ENCODE measurements at places on chromosomes 16 and 17.

DNA sequence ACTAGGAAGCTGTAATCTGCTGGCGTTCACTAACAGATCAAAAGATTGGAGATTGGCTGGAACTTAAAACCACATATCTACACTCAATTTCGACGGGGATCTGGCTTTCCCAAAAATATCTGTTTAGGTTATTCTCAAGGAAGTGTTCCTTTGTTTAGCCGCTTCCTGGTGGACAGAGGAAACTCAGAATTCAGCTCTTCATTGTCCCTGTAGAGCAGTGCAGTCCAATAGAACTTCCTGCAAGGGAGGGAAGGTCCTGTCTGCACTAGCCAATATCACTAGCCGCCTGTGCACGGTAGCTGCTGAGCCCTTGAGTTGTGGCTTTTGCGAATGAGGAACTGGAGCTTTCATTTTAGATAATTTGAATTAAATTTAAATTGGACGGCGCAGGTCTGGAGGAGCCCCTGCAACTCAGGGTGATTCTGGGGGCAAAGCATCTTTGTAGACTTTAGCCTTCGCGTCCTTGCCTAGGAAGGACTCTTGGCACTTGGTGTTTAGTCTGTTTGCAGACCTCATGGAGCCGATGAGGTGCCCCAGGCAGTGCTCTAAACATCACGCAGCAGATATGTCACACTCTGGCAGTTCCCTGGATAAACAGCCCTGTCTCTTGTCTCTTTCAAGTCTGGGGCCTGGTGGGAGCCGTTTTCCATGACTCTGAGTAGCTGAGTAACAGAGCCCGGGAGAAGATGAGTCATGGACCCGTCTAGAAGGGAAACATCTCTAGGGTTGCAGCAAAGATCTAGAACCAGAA lies 122.2 kb downstream of the CCDC182 start:
- no peak for DNase-seq

DNA sequence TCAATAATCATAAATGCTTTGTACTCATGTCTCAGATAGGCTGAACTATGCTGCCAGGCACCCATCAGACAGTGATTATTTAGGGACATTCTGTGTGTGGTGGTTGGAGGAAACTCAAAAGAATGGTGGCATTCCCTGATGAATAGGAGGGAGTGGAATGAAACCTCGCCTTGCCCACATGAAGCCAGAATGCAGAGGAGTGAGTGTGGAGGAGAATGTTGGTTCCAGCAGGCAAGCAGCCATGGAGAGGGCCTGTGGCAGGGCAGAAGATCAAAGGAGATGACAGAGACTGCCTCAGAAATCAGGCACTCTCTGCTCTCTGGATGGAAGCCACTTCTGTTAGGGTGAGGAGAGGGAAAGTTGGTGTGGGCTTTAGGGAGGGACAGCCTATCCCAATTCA lies 22.5 kb downstream of the KCTD19 start:
- no peak for DNase-seq

DNA sequence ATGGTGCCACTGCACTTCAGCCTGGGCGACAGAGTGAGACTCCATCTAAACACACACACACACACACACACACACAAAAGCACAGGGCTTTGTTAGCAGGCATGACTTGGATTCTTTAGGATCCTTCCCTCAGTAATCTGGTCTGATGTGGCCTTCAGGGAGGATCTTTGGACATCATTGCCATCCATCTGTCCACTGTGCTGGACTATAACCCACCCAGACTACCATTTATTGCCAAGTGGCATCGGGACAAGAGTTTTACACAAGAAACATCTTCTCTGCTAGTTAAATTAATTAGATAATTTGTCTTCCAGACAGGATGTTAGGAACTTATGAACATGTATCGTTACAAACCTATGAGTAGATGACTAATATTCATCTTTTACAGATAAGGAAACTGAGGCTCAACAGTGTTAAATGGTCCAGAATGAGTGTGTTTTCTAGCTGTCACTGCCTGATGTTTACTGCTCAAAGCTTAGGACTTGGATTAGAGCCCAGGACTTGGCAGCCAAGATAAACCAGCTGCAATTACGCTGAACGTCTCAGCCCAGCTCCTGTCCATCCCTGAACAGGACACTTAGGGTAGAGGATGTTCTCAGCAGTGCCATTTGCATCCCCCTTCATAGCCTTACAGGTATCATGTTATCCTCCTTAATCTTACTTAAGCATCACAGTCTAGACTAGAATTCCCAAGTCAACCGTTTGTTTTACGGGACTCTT lies 285.8 kb downstream of the WWOX start:
- DNase-seq = no peak

DNA sequence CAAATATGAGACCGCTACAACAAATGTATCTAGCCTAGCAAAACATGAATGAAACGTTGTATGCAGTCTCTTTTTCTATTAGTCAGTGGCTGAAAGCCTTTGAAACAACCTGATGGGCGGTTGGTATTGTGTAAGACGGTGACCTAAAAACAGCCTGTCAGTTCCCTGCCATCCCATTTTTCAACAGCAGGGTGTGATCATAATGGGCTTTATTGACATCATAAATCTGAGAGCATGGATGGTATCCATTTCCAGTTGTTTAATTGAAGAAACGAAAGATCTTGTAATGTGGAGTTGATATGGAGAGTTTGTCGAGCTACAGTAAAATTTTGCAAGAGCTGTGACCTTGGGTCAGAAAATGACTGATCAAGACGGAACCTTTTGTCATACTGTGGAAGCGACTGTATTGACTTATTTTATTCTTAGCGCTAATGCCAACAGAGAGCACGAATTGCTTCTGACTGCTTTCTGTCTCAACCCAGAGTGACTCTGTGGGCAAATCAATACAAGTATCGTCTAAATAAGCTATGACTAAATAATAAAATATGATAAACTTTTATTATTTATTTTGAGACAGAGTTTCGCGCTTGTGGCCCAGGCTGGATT lies 12.3 kb upstream of the MEIOB start:
- no peak for DNase-seq

DNA sequence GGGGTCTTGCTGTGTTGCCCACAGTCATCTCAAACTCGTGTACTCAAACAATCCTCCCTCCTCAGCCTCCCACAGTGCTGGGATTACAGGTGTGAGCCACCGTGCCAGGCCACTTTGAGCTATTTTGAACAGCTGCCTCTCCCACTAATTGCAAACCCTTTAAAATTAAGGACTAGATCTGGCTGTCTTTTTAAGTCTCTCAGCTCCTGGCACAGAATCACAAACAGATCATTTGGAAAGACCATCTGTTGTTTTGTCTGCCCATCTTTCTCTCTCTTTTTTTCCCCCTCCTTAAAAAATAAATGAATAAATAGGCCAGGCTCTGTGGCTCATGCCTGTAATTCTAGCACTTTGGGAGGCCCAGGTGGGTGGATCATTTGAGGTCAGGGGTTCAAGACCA lies 10.9 kb upstream of the STAT3 start:
- no peak for DNase-seq

DNA sequence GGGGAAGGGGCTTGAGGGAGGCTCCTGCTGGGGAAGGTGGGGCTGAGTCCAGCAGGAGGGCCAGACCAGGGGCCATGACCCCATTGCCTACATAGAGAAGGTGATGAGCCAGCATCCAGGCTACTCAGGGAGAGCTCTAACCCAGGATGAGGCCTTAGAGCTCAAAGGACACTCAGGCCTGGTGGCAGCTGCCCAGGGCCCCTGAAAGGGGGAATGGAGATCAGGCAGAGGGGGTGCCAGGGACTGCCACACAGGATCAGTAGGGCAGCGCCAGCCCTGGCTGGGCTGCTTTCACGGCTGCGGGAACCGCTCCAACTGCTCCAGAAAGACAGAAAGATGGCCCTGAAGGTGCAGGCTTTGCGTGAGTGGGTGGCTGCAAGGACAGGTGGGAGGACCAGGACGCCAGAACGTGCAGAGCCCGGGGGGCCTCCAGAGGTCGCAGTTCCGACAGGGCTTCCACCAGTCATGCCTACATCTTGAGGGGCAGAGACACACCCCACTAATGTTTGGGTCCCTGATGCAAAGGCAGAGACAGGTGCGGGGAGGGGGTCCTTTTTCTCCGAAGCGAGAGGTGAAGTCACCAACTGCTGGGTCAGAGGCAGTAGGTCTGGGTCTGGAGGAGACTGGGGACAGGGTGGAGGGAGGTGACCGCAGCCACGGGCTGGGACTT lies 882 bp upstream of the ATP6V0C start:
- DNase-seq = no peak

DNA sequence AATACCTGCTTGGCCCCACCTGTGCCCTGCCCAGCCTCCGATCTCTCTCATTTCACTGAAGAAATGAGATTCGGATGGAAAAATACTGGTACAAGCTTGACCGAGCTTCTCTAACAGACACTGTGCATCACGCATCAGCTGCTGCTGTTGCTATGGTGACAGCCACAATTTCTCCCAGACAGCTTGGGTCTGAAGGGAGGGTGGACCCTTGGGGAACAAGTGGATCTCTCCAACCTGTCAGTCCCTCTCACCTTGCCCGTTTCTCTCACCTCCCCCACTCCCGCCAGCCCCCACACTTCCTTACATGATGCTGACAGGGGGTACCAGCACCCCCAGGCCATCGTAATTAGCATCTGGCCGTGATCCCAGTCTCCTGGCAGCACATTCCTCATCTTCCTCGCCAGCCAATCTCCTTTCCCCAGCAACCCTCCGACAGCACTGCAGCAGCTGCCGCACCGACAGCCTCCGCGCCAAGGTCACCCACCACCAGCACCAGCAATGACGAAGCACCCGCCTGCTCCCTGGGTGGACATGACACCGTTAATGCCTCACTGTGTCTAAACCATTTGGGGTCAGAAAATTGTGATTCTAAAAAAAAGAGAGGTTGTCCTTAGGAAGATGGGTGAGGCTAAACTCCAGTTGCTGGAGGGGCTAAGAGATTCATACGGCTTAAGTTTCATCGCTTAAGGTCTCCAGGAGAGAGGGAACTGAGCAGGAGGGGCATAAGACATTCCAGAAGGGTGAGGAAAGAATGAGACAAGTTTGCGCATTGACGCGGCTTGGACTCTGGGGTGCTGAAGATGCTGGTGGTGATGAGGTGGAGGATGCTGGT lies 58.6 kb upstream of the TNRC6A start:
- no peak for DNase-seq

DNA sequence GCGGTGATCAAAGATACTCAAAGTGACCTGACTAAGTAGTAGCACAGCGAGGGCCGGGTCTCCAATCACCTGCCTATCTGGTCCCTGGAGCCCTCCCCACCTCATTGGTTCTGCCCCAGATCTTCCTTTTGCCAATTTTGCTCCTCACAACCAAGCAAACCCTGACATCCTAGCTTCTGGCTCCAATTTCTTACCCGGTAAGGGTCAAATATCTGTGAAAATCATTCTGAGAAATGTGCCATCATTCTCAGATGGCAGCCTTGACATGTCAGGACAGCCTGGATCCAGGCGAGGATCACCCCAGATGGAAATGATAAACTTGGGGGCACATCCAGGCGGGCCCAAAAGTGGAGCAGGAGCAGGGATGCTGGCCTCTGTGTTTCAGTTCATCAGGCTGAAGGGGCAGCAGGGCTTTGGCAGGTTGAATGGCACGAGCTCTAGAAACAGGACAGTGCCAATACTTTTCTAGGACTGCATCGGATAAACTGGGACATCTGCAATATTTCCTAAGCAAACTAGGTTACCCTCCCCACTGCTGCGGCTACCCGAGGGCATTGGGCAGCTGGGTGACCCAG lies 83.9 kb downstream of the SHISA6 start:
- DNase-seq = no peak

DNA sequence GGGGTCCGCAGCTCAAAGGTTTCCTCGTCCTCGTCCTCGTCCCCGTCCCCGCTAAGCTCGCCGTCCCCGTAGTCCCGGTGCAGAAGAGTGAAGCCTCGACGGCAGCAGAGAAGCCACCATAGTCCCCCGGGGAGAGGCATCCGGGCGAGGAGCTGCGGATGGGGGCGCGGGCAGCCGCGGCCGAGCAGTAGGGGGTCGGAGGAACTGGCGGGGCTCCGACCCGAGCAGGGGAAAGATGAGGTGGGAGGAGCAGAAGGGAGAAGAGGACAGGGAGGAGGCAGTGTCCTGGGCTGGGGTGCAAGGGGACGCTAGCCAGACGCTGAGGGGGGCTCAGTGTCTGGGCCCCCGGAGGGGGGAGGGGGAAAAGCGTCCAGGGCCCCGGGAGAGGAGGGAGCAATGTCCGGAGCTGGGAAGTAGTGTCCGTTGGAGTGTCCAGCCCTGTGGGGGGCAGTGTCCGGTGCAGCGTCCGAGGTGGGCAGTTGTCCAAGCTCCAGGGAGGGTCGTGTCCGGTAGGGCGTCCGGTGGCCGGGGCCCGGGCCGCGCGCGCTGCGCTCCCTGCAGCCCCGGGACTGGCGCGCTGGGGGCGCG lies at the start of gene PLEKHH3:
Gene PLEKHH3, minus strand, starts transcription at position 571 of the 588 bp plus-strand sequence. Its CDS starts 431 bp downstream, at position 140.
- no peak for DNase-seq

GRCh38 chr17:74870512-74870911 lies 2.3 kb downstream of the FDXR start:
- no peak for DNase-seq

DNA sequence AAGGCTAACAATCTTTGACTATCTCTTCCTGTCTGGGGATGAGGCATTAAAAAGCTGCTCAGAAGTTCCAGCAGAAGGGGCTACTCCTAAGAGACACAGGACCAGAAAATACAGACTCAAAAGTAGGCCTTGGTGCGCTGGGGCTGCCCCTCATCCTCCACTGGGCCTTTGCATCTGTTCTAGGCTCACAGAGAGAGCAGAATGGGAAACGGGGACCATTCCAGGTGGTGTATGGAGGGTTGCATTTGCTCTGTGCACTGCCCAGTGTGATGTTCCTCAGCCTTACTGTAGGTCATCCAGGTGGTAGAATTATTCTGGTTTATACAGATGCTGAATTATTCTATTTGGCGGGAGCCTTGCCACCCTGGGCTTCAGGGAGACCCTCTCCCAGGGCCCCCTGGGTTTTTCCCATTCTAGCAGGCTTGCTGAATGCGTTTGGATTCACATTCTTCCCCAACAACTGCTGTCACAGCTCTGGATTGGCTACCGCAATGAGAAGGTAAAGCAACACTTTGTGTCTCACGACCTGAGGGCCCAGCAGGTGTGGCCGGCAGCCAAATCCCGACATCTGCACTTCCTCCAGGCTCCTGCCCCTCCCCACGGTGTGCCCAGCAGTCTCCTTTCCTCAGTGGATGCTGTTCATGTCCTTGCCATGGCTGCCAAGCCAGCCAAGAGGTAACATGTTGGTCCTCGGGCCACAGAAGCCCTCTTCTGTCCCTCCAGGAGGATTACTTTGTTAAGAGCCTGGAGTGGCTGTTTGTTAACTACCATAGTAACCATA lies 25.0 kb upstream of the ZNHIT3 start:
- no peak for DNase-seq

DNA sequence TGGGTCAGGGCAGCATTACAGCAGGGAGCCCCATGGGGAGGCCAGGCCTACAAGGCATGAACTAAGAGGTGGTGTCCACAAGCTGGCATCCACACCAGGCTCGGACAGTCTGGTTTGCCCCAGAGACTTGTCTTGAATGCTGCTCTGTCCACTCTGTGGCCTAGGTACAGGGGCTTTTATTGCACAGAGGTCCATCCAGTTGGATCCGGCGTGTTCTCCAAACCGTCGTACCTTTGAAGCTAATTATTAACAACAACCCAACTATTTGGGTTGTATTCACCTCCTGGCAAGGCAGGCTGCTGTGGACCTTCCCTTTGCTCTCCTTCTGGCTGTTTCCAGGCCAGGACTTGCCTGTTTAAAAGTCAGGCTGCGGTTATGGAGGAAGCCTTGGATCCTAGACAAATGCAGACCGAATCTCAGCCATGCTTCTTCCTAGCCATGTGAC lies 123.4 kb downstream of the CLEC16A start:
- DNase-seq = no peak

Data from CD4-positive, alpha-beta T cell treated with Interleukin-4 for 4 hours (primary cell).